ENCODE measurements at places on chromosomes 5 and 9. TPM values are rescaled to one million over a fixed set of nuclear protein-coding genes. Genes with fewer than 3 reads are reported as not detected.

Gene SCAMP1
- 21.0 TPM for total RNA-seq

DNA sequence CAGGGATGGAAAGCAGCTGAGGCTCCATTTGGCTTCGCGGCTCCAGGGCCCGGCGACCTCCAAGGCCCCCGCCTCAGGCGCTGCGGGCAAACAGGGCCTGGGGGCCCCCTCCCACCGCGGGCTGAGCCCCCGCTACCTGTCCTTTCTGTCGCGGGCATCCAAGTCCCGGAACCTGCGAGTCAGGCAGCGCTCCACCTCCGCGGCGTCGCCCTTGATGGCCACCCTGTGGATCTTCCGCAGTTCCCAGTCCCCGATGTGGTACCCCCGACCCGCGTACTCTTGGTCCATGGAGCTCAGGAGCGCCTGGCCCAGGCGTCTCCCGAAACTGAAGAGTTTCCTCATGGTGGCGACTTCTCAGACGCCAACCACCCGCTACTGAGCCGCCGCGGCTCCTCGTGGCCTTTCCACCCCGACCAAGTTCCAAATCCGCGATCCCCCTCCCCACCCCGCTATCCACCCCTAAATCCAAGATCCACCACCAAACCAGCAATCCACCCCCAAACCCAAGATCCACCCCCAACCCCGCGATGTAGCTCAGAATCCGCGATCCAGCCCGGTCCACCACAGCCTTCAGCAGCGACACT is 86.5 kb upstream of the CCDC180 start:
- peak overlapping the region; percentile 26 for H3K4me3 ChIP-seq
- no peaks in the 10 kb centered on the region for H3K4me1 ChIP-seq
- peaks cover 24% of the 10 kb centered on the region for H3K27me3 ChIP-seq
- H3K27ac ChIP-seq, result no peak overlapping the region
- H3K36me3 ChIP-seq, result no peaks in the 10 kb centered on the region

GRCh38 chr9:116471093-116471906 is 215.8 kb upstream of the TRIM32 start:
- DNase-seq, result no peak
- H3K27ac ChIP-seq, result peak overlapping the region; percentile 72
- H3K4me1 ChIP-seq, result peaks cover 13% of the 10 kb centered on the region
- no peak overlapping the region for H3K4me3 ChIP-seq

Gene F2RL1
- 3.1 TPM for total RNA-seq

DNA sequence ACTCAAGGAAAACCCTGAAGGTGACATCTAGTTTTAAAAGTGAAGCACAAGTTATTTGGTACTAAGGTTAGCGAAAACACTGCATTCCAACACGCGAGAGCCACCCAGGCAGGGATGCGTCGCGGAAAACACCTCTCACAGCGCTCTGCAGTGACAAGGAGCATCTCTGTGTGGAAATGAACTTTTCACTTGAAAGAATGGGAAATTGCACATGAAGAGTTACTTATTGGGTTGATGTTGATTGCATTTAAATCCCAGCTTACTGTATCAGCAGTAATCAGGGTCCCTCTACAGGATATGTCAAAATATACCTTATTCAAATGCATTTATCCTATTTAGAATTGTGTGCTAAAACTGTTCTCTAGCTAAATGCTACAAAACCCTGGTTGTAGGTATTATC is 144.4 kb downstream of the BNC2 start:
- no peaks in the 10 kb centered on the region for H3K27me3 ChIP-seq
- H3K4me1 ChIP-seq, result no peaks in the 10 kb centered on the region
- H3K36me3 ChIP-seq, result no peaks in the 10 kb centered on the region
- DNase-seq, result no peak
- H3K4me3 ChIP-seq, result no peak overlapping the region

GRCh38 chr5:178422400-178422775 is 167.8 kb downstream of the COL23A1 start:
- no peaks in the 10 kb centered on the region for H3K4me1 ChIP-seq
- H3K27me3 ChIP-seq, result no peaks in the 10 kb centered on the region
- no peak overlapping the region for H3K27ac ChIP-seq
- H3K4me3 ChIP-seq, result no peak overlapping the region

Gene WWC1
- total RNA-seq, result 8.1 TPM

Gene CD74
- total RNA-seq, result 268 TPM

DNA sequence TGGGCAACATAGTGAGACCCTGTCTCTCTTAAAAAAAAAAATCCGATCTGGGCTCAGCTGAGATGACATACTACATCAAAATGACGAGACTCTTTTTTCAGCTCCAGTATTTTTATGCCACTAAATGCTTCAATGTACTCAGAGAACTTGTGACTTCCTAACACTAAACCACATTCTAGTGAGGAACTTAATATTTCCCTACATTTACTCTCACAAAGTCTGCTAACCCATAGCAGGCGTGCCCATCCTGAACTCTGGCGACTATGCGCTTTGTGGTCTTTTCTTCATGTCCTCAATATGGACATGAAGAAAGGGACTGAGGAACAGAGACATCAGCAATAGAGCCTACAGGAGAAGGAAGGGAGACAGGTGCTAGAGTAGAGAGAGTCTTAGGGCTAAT is 41.3 kb downstream of the ITK start:
- no peak for DNase-seq
- H3K4me1 ChIP-seq, result peaks cover 14% of the 10 kb centered on the region
- H3K27ac ChIP-seq, result no peak overlapping the region
- no peaks in the 10 kb centered on the region for H3K27me3 ChIP-seq
- no peaks in the 10 kb centered on the region for H3K36me3 ChIP-seq

- H3K27me3 ChIP-seq, result no peaks in the 10 kb centered on the region
- H3K27ac ChIP-seq, result no peak overlapping the region
- no peak overlapping the region for H3K4me3 ChIP-seq
These were observed 76.6 kb downstream of the MEF2C start for GRCh38 chr5:88806338-88806737.

DNA sequence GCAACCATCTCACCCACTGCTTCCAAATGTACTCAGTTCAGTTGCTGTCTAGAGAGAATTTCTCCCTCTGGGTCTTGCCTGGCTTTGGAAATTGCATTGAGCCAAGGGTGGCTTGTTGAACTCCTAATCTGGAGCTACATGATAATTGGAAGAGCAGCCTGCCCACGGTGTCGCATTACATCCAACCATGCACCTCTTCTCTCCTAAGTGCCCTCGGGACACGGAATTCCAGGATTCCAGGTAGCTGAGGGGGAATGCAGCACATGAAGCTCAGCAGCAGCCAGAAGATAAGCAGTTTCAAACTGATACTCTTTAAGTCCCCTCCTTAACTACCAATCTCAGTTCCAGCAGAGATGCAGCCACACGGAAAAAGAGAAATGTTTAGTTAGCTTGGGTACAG is 509.4 kb upstream of the KLF4 start:
- H3K27ac ChIP-seq, result no peak overlapping the region
- H3K36me3 ChIP-seq, result no peaks in the 10 kb centered on the region
- no peaks in the 10 kb centered on the region for H3K27me3 ChIP-seq
- no peaks in the 10 kb centered on the region for H3K4me1 ChIP-seq

- no peak overlapping the region for H3K4me3 ChIP-seq
- no peak for DNase-seq
- no peaks in the 10 kb centered on the region for H3K4me1 ChIP-seq
- H3K27ac ChIP-seq, result no peak overlapping the region
These were observed 124.6 kb upstream of the PDE4D start for GRCh38 chr5:60018091-60018490.

- no peaks in the 10 kb centered on the region for H3K4me1 ChIP-seq
- no peak overlapping the region for H3K4me3 ChIP-seq
- H3K27ac ChIP-seq, result no peak overlapping the region
- no peaks in the 10 kb centered on the region for H3K36me3 ChIP-seq
These were observed 91.1 kb upstream of the STARD4 start for GRCh38 chr5:111603446-111603827.

Gene OSMR
- 28.6 TPM for total RNA-seq

DNA sequence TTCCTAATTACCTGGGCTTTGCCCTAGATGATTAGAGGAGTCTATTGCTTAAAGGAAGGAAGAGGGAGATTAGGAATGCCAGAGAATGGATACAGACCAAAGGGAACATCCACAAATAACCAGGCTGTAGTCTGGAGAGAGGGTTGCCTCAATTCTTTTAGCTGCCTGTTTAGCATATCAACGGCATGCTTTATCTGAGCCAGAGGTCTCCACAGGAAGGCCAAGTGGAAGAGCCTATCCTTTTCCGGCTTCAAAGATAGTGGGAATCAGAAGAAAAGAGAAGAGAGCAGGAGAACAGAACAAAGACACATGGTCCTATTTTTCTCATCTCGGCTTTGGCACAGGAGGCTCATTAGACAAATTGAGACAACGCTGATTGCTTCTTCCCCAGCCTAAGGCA is 142.4 kb downstream of the NMUR2 start:
- DNase-seq, result no peak
- no peak overlapping the region for H3K27ac ChIP-seq
- H3K4me1 ChIP-seq, result no peaks in the 10 kb centered on the region
- no peaks in the 10 kb centered on the region for H3K36me3 ChIP-seq
- no peaks in the 10 kb centered on the region for H3K27me3 ChIP-seq

DNA sequence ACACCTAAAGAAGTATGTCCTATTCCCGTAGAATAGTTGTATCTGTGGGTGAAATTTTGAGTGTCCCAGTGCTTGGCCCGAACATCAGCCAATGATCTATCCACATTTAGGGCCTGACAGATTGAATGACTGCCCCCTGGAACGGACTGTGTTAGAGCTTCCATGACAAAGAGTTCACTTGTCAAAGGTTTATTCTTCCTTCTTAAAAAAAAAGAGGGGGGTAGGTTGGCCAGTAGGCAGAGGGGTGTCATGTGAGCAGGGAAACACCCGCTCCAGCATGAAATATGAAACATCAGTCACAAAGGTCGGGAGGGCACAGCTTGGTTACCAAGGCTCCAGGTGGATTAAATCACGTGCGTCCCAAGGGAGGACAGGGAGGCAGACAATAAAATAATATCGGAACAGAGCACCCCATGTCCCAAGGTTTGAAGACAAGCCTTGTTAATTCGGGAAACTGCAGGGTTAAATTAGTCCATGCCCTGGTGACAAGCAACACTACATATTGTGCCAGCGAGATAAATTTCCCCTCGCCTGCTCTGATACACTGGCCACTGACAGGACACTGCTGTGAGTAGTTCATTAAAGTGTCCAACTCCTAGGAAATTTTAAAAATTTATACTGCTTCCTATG is 401.2 kb downstream of the IRX1 start:
- H3K27me3 ChIP-seq, result no peaks in the 10 kb centered on the region
- no peak overlapping the region for H3K27ac ChIP-seq
- no peaks in the 10 kb centered on the region for H3K36me3 ChIP-seq
- DNase-seq, result no peak
- H3K4me1 ChIP-seq, result peaks cover 15% of the 10 kb centered on the region

Gene TYRP1
- 25.1 TPM for total RNA-seq

GRCh38 chr9:97312556-97312955 is 5.1 kb downstream of the CCDC180 start:
- H3K27me3 ChIP-seq, result no peaks in the 10 kb centered on the region
- peaks cover 35% of the 10 kb centered on the region for H3K36me3 ChIP-seq
- no peak for DNase-seq
- H3K4me3 ChIP-seq, result no peak overlapping the region
- no peak overlapping the region for H3K27ac ChIP-seq

DNA sequence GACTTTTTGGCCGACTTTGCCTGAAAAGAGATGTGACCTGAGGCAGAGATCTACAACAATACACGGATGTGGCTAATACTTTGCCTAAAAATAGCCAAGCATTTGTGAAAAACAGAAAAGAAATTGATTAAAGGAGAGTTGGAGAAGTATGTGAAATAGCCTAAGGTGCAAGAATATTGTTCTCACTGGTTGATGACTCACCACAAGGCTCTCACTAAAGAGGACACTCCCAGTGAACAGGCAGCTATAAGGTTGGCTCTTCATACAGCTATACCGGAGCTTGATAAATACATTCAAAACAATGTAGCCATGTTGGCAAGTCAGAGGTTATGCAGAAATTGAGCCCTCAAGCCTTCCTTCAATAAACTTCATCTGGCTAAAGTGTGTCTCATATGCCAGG is 317.2 kb upstream of the GRAMD2B start:
- DNase-seq, result no peak
- H3K36me3 ChIP-seq, result no peaks in the 10 kb centered on the region
- H3K27me3 ChIP-seq, result no peaks in the 10 kb centered on the region
- H3K4me3 ChIP-seq, result no peak overlapping the region
- no peak overlapping the region for H3K27ac ChIP-seq
- no peaks in the 10 kb centered on the region for H3K4me1 ChIP-seq

Gene PCDHGA7
- total RNA-seq, result 6.1 TPM

DNA sequence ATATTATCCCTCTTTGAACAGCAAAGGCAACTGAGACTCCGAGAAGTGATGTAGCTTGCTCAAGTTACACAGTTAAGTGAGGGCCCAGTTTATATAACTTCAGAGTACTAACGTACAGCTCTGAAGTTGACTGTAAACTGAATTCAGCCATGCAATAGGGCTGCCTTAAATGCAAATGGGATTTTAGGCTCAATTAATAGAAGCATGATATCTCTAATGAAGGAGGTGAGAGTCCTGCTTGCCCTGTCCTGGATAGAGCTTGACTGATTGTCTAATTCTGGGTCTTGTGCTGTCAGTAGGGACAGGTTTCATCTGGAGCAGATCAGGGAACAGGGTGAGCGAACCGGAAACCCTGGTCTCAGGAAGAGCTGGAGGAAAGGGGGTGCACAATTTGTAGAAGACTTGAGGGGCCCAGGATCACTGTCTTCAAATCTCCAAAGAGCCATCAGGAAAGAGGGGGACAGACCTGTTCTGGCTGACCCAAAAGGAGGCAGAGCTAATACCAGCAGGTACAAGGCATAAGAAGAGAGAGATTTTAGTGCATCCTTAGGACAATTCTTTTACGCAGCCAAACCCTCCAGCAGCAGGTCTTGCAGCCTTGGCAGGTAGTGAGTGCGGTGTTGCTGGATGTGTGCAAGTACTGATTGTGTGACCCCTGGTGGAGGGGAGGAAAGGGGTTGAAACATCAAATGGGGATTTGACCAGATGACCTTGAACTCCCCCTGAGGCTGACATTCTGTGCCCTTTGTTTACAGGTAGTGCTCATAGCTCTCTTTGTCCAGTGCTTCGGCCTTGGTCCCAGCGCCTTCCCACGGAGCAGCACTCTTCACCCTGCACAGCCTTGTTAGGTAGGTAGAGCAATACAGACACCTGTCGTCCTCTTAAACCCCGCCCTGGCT is 13.0 kb downstream of the GSN start:
- DNase-seq, result no peak
- peak overlapping the region; percentile 97 for H3K27ac ChIP-seq
- H3K36me3 ChIP-seq, result no peaks in the 10 kb centered on the region
- H3K4me1 ChIP-seq, result no peaks in the 10 kb centered on the region
- H3K27me3 ChIP-seq, result no peaks in the 10 kb centered on the region

- peaks cover 79% of the 10 kb centered on the region for H3K36me3 ChIP-seq
- no peak for DNase-seq
- H3K4me3 ChIP-seq, result no peak overlapping the region
- H3K4me1 ChIP-seq, result no peaks in the 10 kb centered on the region
- no peak overlapping the region for H3K27ac ChIP-seq
- no peaks in the 10 kb centered on the region for H3K27me3 ChIP-seq
These were observed 9.0 kb downstream of the BAG1 start for GRCh38 chr9:33255471-33255870.

Gene SLC6A19
- not detected for total RNA-seq

- H3K4me1 ChIP-seq, result no peaks in the 10 kb centered on the region
- no peak overlapping the region for H3K27ac ChIP-seq
- DNase-seq, result no peak
- no peak overlapping the region for H3K4me3 ChIP-seq
These were observed 53.6 kb downstream of the PRR16 start for GRCh38 chr5:120517607-120518252.

GRCh38 chr9:88221105-88221504 is 82.8 kb upstream of the SPATA31C2 start:
- no peaks in the 10 kb centered on the region for H3K4me1 ChIP-seq
- no peaks in the 10 kb centered on the region for H3K36me3 ChIP-seq
- no peak overlapping the region for H3K4me3 ChIP-seq
- H3K27me3 ChIP-seq, result no peaks in the 10 kb centered on the region
- DNase-seq, result no peak

Data from right atrium auricular region (tissue), 2 donors.